ENCODE measurements at places on chromosomes 2 and 18.

GRCh38 chr18:6374935-6375529 lies 39.7 kb downstream of the L3MBTL4 start:
- no peak for DNase-seq

- no peak for DNase-seq
These were observed 142.6 kb upstream of the GPC1 start for GRCh38 chr2:240292619-240293525.

DNA sequence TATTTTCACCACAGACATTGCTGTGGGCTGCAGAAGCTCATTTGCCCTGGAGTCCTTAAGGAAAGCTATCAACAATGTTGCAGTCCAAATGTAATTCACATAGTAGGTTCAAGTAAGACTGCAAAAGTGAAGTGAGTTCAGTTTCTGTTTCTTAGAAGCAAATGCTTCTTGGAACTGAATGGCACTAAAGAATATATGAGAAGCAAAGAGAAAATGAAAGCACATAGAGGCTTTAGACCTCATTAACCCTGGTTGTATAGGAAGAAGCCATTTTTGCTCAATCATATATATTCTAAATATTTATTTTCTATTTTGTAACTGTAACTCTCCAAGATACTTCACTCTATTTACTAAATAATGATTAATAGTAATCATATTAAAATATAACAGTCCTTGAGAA lies 292.0 kb downstream of the ZNF804A start:
- peak; percentile 7 for DNase-seq

DNA sequence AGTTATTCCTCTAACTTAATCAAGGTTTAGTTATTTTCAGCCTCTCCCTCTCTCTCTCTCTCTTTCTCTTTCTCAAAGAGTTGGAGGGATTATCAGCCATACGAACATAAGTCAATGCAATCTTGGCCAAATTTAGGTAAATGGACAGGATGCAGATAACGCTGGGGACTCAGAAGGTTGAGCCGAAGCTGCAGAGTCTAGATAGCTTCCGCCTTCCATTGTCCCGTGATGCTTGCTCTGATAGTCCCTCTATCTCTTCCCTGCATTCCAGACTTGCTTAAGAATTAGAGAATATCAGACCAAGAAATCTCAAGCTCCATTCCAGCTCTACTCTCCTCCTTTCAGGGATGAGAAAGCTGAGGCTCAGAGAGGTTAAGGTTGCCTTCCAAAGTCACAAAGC lies 502.8 kb upstream of the TNP1 start:
- DNase-seq: no peak

- DNase-seq: no peak
These were observed 34.3 kb downstream of the DARS1 start for GRCh38 chr2:135951041-135951583.

GRCh38 chr2:200782251-200782650 lies 29.5 kb upstream of the BZW1 start:
- peak; percentile 61 for DNase-seq

- DNase-seq: no peak
These were observed 173.7 kb downstream of the RAB3GAP1 start for GRCh38 chr2:135225781-135226180.

DNA sequence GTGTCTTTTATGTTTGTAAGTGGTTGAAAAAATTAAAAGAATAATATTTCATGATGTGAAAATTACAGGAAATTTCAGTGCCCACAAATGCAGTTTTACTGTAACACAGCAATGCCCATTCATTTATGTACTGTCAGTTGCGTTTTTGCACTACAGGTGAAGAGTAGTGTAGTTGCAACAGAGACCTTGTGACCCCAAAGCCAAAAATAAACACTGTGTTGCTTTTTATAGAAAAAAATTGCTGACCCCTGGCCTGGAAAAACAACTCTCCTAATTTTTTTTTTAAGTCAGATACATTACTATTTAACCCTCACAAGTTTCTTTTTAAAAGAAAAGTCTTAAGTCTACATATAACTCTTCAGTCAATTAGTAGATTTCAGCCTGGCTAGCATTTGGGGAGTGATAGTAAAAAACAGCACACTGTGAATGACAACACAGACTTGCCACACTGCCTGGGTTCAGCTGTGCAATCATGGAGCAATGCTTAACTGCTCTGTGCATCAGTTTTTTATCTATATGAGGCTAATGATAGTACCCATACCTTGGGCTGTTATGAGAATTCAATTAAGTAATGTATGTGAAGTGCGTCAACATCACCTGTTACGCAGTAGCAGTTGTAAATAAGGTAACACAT lies 8.1 kb downstream of the KLHL14 start:
- DNase-seq: no peak

- no peak for DNase-seq
These were observed 36.9 kb upstream of the SLC14A1 start for GRCh38 chr18:45686891-45687611.

DNA sequence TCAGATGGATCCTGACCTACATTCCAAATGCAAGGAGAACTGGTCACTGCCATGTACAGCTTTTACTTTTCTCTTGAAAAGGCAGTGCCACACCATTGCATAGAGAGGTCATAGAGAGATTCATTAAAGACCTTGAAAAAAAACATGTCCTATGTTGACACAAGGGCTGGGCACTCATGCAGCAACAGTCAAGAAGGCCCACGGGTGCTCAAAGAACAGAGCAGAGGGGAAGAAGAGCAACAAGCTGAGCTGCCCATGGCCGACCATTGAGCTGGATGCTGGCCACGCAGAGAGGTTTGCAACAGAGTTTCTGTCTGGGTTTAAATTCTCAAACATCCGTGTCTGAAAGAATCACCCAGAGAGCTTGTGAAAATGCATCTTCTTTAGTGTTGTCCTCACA lies 99.1 kb downstream of the ADD2 start:
- DNase-seq: no peak

DNA sequence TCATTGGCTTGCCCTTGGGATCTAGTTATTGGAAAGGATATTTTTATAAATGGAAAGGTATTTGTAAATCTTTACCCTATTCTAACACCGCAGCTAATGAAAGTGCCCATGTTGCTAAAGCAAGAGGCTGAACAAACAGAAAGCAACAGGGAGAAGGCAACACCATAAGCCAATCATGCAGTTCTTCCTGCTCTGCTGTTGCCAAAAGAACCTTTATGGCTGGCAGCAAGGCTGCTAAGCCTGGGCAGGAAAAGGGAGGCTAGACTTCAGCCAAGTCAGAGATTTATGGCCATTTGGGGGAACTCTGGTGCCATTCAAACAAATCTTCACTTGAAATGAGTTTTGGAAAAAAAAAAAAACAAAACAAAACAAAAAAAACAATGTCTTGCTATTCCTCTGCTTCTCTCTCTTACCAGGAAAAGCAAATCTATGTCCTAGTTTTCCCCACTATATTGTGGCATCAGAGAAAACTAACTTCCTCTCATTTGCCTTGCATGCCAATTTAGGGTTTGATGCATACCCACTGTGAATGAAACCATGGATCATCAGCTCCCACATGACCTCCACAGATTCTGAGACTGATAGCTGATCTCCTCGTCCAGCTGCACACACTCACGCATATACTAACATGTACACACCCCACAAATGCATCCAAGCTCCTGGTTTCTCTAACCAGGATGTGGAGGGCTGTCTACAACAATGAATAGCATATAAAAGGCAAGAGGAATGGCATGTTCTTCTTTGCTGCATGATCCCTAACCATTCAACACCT lies 179.3 kb downstream of the C1D start:
- no peak for DNase-seq

GRCh38 chr2:239590276-239590675 lies 189.5 kb upstream of the HDAC4 start:
- DNase-seq: no peak

DNA sequence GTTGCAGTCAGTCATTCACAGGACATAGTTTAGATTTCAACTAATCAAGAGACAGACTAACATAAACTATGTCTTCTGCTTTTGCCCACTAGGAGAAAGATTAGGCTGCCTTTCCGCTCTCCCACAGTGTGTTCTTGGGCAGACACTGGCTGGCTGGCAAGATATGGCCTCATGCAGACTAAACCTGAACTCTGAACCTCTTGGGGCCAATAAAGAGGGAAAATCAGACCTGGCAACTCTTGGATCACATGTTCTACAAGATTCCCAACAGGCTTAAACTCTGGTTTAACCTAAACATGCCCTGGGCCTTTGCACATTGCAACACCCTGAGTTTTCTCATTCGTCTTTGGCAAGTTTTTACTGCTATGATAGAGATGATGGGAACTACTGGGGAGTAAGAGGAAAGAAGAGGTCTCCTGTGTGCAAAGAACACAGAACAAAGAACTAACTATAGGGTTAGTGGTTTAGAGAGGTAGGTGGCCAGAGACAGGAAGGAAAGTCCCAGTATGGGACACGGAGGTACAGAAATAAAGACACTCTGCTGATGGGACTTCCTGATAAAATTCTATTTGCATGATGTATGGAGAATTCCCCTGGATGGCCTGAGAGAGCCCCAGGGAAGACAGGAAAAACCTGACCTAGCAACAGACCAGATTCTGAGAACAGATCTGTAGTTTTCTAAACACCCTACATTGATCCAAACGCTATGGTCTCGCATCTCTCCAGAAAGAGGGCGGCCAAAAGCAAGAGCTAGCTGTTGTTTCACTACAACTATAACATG lies 2.0 kb upstream of the ATRAID start:
- DNase-seq: no peak

DNA sequence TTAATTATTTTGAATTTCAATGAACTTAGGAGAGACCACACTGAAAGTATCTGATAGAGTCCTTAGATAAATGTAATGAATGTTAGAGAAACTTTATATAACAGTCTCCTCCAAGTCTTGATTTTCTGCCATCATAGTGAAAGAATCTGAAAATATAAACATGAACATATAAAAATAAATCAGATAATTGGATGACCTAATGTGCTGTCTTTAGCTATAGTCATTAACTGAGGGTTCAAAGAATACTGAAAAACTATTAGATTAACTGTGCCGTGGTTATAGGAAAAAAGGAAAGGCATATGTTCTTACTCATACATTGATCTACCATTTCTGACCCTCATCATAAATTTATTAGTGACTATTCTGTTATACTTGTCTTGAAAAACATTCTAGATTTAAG lies 47.0 kb upstream of the SPAG16 start:
- DNase-seq: peak; percentile 10

- no peak for DNase-seq
These were observed 18.0 kb upstream of the ST3GAL5 start for GRCh38 chr2:85906748-85907147.

- peak; percentile 93 for DNase-seq
These were observed 24.9 kb upstream of the RAB10 start for GRCh38 chr2:26008851-26009566.

DNA sequence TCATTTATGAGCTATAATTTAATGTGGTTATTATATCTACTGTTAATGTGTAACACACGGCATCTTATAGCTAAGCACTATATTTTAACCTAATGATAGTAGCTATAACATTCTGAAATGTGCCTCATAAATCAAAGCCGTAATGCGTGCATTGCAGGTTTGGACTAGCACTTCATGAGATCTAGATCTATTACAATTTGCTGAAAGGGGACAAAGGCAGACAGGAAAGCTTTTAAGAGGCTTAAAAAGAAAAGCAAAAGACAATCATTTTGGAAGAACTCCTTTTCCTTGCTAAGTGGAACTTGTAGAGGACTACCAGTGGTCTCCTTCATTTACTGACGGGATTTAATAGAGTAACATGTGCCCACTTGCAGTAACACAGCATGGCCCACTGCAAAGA lies 213.1 kb downstream of the NBAS start:
- DNase-seq: no peak

DNA sequence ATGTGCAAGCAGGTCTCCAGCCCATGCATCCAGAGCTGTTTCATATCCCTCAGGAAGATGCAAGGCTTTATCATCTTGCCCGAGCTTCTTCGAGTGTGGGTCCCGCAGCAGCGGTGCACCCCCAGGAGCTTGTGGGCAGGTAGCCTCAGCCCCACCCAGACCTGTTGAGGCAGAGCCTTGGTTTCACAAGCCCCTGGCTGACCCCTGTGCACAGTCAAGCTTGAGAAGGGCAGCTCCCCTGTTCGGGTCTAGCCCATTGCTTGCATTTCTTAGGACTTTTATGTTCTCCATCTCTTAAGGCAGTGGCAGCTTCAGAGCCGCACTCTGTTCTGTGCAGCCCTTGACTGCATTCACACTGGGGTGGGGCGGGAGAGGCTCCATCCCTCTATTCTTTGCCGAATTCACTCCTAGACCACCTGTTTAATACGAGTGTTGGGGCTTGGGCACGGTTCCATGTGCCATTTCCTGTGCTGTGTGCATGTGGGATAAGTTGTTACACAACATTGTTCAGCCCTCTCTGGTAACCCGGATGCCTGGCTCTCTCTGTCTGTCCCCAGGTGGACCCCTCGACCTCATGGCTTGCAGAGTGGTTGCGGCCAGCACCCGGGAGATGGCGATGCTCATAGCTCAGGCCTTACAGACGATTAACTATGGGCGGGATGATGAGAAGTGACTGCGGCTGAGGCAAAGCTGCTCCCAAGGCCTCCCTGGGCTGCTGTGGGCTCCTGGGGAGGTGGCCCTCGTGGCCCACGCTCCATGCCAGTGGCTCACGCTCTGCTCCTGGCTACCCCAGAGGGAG lies 48.7 kb downstream of the IMPA2 start:
- no peak for DNase-seq

DNA sequence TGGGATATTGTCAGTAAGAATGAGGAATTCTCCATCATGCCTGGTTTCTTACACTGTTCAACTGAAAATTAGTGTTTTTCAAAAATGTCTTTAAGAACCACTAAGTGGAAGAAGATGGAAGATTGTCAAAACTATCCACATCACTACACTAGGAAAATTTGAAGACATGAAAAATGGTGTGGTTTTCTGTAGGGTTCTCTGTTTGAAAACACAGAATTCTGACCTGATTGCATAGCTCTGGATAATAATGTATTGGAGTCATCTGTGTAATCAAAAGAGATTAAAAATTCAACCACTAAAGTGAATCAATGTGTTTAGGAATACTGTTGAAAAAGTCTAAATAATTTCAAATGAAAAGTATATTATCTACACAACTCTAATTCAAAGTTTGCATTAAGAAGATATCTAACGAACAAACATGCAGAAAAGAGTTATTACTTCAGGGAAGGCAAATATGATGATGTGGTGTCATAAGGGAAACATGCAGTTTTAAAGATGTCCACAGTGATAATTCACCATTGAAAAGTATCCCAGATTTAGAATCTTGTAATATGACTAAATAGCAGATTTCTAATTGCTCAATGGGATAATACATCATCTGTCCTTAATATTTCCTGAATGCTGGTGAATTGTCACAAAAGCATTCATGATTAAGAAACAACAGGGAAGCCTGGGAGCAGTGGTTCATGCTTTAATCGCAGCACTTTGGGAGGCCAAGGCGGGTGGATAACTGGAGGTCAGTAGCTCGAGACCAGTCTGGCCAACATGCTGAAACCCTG lies 116.9 kb downstream of the ERBB4 start:
- DNase-seq: peak; percentile 79

DNA sequence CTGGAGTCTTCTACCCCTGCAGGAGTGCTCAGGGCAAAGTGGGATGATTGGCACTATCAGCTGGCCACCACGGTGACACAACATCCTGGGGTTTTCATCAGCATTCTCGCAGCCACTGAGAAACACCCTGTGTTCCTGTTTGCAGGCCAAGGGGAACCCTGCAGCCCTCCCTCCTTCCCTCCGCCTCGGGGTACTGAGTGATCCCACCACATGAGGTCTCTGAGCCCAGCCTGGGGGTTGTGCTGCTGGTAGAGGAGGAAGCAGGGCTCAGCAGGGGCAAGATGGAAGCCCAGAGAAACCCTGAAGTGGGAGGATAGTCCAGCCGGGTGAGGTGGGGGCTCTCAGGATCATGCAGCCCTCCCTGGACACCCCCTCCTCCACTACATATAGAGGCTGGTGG lies at the start of gene OXER1:
TSS of gene OXER1 (minus strand) at position 40 of the 400 bp plus-strand sequence. CDS start 73 bp downstream, outside the sequence.
- DNase-seq: no peak

Data from HCEC 1CT (cell line).